ENCODE measurements at places on chromosomes 4 and X.

DNA sequence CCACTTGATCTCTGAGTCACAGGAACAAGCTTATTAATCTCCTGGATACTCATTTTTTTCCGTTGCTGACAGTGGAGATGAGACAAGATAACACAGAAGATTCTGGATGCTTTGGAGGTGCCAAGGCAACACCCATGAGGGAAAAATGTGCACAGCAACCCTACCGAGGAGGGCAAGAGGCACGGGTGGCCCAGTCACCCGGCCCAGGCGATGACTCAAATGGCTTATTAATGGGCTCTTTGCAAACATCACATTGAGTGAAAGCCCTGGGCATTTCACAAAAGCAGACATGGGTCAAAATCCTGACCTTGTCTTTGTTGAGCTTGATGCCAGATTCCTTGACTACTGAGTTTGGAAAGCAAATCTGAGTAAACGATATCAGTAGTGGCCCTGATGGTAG lies 315.1 kb downstream of the STK32B start:
- DNase-seq, result no peak

DNA sequence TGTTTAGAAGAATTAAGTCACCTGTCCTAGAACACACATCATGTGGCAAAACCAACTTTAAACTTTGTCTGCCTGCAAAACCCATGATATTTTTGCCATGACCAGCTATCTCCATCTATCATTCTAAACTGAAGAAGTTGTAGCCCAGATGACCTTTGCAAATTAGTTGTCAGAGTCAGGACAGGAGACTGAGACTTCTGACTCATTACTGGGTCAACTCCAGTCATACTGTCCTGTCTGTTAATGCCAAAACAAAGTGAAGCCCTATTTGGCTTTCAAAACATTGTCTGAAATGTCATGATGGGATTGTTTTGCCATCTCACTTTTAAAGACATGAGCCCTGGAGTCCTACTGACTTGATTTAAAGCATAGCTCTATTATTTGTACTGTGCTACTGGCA lies 365.7 kb upstream of the CPEB2 start:
- no peak for DNase-seq

GRCh38 chr4:102537269-102537668 lies 36.1 kb downstream of the NFKB1 start:
- no peak for DNase-seq

GRCh38 chr4:82033862-82034261 lies 339.9 kb downstream of the HNRNPD start:
- no peak for DNase-seq

DNA sequence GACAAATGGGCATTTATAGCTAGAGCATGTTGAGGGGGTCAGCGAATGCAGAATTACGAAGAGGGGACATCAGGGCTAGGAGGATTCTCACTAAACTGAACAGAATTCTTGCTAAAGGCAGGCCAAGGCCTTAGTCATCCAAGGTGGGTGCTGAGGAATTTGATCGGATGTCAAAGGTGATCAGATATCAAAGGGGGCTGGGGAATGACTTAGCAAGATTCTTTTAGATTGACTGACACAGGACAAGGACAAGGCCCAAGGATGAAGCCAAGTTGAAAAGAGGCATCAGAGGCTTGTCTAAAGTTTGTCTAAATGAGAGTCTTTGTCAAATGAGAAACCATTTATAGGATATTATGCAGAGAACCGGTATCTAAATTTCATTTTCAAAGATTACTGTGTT lies 9.7 kb downstream of the TMEM184C start:
- DNase-seq, result no peak
